NCI-H2029 treated with DMSO at 0.1 percent for 48 hours (cell line): ENCODE measurements at places on chromosomes 2 and 18.

- DNase-seq = no peak
Observed at GRCh38 chr18:30271716-30272115, 770.8 kb downstream of the DSC3 start.

DNA sequence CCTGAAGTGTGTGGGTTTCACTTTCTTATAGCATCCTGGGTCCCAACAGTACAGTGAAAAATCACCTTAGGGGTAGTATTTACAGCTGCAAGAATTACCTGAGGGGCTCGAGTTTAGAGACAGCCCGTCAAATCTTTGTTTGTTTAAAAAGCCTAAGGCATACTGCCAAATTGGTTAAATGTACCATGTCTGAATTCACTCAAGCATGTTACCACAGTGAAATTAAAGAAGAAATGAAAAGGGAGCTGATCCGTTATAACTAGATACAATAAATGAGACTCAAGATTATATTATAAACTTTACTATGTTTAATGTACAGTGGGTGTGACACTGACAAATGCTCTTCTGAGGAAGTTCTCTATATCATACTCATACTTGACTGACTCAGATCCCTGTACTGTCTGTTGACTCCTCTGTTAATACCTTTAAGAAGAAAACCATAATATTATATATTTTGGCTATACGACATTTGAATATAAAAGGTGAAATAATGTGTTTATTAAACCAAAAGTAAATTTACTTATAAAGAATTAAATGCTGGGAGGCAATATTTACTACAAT, 107.3 kb downstream of the TMEFF2 start:
- peak; percentile 18 for DNase-seq

DNA sequence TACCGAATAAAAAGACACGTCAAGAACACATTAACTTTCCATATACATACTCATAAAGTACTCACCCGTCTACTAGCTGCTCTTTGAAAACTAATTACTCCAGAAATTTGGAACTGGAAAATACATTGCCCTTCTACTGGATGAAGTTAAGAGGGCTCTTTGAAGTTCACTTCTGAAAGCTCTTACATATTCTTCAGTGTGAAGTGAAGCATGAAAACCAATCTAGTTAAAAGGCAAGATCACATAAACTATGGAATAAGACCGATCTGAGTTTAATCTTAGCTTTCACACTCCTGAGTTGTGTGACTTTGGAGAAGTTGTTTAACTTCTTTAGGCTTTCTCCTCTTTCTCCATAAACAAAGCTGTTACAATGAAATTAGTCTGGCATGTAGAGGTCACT, 38.5 kb downstream of the REV1 start:
- no peak for DNase-seq

- DNase-seq = no peak
Observed at GRCh38 chr2:231985823-231986261, 24.3 kb downstream of the DIS3L2 start.

DNA sequence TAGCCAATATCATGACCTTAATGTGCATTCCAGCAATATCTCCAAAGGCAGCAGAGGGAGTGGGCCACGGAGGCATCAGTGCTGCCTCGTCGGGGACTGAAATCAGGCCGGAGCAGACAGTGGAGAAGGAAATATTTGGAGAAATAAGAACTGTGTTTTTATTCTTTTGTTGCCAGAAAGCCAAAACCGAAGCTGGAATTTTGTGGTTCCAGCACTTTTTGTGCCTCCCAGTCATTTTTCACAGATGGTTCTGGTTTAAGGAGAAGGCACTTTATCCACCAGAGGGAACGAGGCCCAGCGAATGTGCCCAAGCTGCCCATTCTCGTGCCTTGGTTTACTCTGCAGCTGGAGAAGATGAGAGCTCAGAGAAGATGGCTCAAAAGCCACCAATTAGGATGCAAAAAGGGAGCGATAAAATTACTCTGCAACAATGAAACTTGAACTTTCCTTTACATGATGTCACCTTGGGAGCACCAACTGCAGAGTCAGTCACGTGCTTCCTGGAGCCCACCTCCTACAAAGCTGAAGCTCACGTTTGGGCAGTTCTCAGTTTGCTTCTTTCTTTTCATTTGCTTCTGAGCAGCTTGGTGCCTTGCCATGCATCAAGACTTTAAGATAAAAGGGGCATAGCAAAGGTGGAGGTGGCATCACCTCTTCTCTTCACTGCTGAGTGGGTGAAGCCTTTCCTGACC, 288.7 kb downstream of the LPIN1 start:
- DNase-seq = no peak

DNA sequence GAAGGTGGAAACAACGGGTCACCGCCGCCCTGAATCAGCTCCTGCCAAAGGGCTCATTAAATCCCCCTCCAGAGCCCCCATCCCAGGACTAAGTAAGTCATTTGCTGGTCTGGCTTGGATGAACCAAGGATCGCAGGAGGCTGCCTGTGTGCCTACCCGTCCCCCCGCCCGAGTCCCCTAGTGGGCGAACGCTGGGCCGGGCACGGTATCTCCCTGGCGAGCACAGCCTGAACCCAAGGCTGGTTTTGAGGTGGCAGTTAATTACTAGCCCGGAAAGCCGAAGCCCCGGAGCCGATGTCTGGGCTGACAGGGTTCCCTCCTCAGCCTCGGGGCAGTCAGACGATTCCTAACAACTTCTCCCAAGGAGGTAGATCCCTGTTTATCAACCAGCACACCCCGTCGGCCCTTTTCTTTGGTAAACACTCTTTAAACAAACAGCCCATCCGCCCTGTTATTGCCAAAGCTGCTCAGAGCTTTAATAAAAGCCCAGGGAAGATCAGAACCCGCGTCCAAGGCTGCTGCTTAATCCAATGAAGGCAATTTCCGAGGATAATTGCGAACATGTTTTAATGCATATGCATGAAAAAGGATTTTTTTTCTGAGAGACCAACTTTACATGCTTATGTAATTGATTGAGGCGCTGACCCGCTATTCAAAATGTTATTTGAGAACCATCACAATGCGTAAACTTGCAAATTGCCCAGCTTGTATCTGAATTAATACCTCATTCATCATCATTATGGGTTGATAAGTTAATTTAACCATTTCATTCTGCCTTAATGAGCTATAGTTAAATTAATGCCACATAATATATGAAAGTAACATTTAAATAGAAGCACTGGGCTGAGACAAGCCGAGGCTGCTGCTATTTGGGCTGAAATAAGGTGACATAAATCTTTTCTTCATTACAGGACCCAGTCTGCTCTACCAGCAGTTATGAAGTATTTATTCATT, 10.5 kb downstream of the EVX2 start:
- no peak for DNase-seq

GRCh38 chr2:231934441-231935206, 8.4 kb upstream of the NPPC start:
- no peak for DNase-seq

GRCh38 chr2:227153307-227153706, 10.7 kb downstream of the COL4A4 start:
- no peak for DNase-seq

GRCh38 chr2:111618978-111619902, 264.8 kb downstream of the ANAPC1 start:
- no peak for DNase-seq

DNA sequence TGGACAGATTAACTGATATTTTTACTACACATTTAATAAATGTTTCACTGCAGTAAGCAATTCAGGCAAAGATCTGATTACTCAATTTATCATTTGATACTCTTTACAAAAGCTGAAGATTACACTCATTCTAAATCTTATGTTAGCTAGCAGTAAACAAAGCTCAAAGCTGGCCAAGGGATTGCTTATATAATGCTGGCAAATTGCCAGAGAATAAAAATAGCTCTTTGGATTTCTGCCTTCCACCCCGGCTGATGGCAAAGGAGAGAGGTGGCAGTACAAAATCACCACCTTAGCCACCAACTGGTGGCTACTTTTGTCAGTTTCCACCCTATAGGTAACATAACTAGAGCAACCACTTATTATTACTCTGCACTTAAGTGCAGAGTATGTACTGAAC, 320.5 kb downstream of the FSIP2 start:
- DNase-seq = no peak

GRCh38 chr18:73948497-73948896, 199.1 kb downstream of the FBXO15 start:
- DNase-seq = no peak

DNA sequence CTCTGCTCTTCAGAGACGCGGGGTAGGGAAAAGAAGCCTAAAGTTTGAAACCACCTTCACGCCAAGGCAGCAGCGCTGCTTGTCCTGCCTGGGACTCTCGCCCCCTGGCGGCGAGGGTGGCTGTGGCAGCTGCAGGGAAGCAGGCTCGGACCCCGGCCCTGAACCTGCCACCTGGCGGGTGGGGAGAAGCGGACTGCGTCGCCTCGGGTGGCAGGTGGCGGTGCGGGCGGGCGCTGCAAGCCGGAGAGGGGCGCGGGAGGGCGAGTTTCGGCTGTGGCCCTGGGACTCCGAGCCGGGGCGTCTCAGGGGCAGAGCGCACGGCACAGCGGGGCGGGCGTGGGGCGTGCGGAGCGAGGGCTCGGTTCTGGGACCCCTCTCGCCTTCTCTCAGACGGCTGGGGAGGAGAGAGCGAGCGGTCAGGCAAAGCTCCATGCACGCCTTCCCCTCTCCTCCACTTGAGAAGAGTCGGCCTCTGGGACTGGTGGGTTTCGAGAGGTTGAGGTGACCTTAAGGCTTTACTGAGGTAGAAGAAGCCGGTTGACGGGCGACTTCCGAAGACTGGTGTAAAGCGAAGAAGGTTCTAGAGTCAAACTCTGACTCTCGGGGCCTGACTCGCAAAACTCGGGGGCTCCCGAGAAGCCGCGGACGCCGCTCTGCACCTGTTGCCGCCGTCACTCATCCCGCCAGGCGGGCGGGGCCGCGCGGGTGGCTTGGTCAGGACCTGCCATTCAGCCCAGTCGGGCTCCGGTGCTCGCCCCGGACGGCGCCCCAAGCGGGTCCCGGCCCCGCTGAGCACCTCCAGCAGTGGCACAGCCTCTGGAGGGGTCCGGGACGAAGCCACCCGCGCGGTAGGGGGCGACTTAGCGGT, 1.1 kb upstream of the BOLL start:
- no peak for DNase-seq

DNA sequence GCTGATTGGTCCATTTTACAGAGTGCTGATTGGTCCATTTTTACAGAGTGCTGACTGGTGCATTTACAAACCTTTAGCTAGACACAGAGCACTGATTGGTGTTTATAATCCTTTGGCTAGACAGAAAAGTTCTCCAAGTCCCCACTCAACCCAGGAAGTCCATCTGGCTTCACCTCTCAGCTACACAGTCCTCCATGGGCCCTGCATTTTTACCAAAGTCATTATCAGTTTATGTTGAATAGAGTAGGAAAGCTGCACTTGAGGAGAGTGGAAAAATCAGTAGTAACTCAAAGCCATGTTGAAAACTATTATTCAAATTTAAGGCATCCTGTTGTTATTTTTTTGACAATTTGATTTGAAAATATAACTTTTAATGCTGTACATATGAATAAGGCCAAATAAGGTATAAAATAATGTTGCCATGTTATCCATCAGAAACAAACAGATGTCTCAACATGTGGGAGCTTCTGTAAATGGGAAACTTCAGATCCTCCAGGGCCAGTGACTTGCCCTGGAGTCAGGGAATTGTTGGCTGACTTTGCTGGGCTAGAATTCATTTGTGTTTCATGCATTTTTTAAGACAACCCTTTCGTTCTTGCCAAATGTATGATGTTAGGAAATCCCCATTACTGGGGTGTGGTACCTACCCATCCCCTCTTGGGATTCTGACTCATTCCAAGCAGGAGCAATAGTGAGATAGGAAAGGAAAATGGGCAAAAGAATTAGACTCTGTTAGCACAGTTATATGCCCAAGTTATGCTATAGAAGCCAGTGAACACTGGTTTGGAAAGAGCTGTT, 37.8 kb upstream of the CCDC195 start:
- DNase-seq = no peak

- no peak for DNase-seq
Observed at GRCh38 chr2:3913166-3913565, 209.8 kb downstream of the DCDC2C start.

DNA sequence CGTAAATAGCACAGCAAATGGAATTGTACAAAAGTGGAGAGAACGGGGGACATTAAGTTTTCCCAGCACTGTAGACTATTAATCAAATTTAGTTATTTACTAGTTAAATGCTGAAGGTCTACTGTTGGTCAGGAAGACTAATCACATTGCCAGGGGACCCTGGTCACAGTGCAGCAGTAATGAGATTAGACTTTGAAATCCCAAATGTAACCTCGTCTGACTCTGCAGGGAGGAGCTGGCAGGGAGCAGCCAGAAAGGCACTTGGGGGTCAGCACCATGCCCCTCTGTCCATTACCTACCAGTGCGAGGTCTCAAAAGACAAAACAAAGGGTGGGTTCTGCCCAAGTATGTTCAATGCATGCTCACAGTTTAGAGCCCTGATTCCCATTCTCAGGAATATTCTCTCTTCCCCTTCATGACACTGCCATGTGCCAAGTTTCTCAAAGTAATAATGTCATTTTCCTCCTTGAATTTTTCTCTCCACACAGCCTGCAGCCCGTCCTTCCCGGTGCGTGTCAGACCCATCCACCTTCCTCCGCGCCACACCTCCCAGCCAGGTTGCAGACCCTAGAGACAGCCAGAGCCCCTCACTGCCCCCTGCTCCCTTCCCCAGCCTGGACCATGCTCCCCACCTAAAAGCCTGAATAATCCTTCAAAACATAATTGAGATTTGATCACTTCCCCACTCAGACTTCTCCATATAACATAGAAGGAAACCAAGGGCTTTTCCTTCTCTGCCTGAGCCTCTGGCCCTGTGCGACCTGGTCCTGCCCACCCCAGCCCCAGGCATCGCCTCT, 52.5 kb downstream of the TMEM18 start:
- no peak for DNase-seq

GRCh38 chr2:174678395-174678794, 80.8 kb upstream of the WIPF1 start:
- DNase-seq = no peak

- no peak for DNase-seq
Observed at GRCh38 chr2:20549144-20549543, 101.8 kb downstream of the HS1BP3 start.

- DNase-seq = no peak
Observed at GRCh38 chr18:46793565-46793964, 36.7 kb upstream of the ST8SIA5 start.

GRCh38 chr2:9030190-9030589, 26.7 kb upstream of the MBOAT2 start:
- no peak for DNase-seq

DNA sequence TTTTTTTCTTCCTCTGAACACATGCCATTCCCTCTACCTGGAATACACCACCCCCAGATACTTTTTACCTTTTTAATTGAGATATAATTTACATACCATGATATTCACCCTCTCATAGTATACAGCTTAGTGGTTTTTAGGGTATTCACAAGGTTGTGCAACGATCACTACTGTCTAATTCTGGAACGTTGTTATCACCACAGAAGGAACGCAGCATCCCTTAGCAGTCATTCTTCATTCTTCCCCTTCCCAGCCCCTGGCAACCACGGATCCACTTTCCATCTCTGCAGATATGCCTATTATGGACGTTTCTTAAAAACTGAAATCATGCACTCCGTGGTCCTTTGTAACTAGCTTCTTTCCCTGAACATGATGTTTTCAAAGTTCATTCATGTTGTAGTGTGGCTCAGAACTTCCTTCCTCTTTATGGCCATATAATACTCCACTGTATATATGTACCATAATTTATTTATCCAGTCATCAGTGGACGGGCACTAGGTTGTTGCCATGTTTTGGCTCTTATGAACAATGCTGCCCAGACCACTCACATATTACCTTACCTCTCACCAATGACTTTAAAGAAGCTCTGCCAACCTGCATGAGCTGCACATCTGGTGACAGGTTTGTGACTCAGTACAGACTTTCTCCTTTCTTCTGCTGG, 168.9 kb downstream of the CTIF start:
- DNase-seq = no peak
